ENCODE measurements at places on chromosomes 1 and 21.

- DNase-seq: no peak
Observed at GRCh38 chr1:180156631-180157091, 2.0 kb downstream of the QSOX1 start.

DNA sequence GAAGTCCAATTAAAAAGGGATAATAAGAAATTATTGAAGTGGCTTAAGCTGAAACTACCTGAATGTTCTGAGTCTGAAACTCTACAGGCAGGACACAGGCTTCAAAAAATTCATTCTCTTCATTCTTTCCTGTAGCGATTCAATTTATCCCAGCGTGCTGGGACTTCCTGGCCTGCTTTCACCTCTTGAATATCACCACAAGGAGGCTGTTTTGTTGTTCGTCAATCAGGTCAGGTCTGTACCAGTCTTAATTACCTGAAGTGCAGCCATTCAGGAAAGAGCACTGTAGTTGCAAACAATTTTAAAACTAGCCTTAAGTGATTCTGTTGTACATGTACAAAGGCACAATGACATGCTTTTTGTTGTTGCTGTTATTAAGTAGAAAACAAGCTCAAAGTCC, 38.4 kb downstream of the FYB2 start:
- no peak for DNase-seq

- DNase-seq: no peak
Observed at GRCh38 chr1:56563568-56563967, 15.8 kb downstream of the PLPP3 start.

DNA sequence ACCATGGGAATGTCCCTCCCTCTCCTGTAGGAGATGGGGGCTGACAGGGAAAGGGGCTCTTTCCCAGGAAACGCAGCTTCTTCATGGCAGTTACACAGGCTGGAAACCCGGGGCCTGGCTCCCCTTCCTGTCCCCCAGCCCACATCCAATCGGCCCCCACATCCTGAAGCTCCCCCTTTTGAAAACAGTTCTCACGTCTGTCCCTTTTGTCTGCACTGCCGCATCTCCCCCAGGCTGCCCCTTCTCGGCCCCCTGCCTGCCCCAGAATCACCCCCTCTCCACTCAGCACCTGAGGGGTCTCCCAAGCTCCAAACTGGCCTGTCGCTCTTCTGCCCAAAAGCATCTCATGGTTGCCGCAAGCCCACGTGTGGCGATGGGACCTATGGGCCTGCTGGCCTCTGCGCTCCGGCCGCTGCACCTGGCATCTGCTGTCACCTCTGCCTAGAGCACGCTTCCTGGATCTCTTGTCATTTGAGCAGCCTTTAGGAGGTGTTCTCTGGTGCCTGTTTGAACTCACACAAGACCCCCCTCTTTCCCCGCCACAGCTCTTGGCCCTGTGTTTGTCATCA, 867 bp downstream of the SLC1A7 start:
- no peak for DNase-seq

Data from caudate nucleus (tissue), 63 donors.